ENCODE measurements at places on chromosomes 12 and 14.

DNA sequence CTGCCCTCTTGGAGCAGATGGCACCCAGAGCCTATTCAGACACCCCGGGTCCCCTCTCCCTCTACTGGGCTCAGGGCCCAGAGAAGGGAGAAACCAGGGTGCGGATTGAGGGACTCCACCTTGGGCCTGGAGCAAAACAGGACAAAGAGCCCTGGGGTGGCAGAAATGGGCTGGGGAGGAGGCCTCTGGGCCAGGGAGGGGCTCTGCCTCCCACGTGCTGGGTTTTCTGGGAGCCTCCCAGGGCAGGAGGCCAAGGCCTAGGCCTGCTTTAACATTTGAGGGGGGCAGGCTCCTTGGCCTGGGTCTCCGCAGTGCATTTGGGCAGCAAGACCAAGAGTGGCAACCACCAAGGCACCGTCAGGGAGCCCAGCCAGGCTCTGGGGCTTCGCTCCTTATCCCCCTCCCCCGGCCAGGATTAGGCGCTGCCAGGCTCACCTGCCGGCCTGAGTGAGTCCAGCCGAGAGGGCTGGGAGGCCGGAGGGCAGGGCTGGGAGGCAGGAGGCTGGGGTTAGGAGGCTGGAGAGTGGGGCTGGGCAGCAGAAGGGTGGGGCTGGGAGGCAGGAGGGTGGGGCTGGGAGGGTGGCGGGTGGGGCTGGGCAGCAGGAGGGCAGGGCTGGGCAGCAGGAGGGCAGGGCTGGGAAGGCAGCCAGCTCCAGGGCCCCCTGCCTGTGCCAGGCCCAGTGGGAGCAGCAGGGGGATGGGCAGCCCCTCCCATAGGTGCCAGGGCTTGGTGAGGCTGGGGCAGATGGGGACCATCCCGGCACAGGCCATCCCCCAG lies 101.8 kb upstream of the EIF5 start:
- H3K36me3 ChIP-seq = no peaks in the 10 kb centered on the region
- H3K27me3 ChIP-seq = no peaks in the 10 kb centered on the region
- no peak for DNase-seq
- H3K27ac ChIP-seq = no peak overlapping the region
- no peak overlapping the region for H3K4me3 ChIP-seq

GRCh38 chr12:1645819-1646218 lies 16.8 kb downstream of the WNT5B start:
- H3K4me3 ChIP-seq = no peak overlapping the region
- H3K36me3 ChIP-seq = no peaks in the 10 kb centered on the region
- H3K27me3 ChIP-seq = no peaks in the 10 kb centered on the region

DNA sequence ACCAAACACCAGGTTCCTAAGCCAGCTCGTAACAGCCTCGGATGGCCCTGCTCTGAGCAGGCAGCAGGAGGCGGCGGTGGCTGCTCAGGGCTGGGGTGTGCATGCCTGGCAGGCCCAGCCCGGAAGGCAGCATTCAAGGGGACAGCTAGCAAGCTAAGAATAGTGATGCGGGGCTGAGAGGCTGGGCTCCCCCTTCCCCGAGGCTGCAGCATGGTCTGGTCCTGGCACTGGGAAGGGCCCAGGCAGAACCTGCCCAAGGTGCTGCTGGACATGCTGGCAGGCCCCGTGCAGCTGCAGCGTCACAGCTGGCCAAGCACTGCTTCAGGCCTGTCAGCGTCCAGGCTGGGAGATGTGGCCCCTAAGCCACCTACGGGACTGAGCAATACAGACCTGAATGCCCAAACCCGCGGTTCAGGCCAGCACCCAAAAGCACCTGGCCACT lies 26.4 kb upstream of the NUDT14 start:
- no peaks in the 10 kb centered on the region for H3K4me1 ChIP-seq
- no peak overlapping the region for H3K4me3 ChIP-seq
- no peaks in the 10 kb centered on the region for H3K27me3 ChIP-seq
- peaks cover 10% of the 10 kb centered on the region for H3K36me3 ChIP-seq
- H3K27ac ChIP-seq = no peak overlapping the region
- DNase-seq = no peak

GRCh38 chr12:99746538-99746937 lies 99.0 kb downstream of the GARIN6 start:
- H3K4me1 ChIP-seq = no peaks in the 10 kb centered on the region
- H3K4me3 ChIP-seq = no peak overlapping the region
- H3K27ac ChIP-seq = no peak overlapping the region

DNA sequence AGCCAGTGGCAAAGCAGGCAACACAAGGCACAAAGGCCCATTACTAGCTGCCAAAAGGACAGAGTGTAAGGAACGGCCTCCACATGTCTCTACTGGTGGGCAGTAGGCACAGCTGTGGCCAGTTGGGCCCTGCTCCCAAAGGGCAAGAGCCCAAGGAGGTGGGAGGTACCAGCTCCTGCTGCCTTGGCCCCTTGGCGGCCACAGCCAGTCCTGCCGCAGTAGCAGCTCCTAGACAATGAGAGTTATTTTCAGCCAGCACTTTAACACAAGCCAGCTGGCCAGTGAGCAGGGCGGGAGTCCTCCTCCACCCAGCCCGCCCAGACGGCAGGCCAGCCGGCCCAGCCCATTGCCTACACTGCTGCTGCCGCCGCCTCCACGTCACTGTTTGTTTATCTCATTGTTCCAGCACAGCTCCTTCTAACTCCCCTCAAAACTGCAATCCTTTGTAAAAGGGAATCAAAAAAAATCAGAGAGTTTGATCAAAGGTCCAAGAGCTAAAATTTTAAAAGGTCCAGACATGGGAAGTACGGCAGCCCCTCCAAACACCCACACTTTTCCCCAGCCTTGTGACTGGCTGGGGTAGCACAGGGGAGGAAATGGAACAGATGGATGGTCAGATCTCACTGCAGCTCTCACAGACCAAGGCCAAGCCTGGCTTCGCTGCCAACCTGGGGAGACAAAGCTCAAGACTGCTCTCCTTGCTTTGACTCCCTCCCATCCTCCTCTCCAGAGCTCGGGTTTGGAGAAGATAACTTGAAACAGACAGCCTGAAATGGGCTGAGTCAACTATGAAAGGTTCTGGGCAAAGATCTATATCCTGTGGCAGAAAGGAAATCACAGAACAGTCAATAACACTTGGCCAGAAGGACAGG lies 33.5 kb downstream of the FMNL3 start:
- peak; percentile 54 for DNase-seq
- H3K4me3 ChIP-seq = no peak overlapping the region
- H3K27ac ChIP-seq = peak overlapping the region; percentile 51
- H3K36me3 ChIP-seq = no peaks in the 10 kb centered on the region
- H3K4me1 ChIP-seq = peaks cover 54% of the 10 kb centered on the region

- H3K4me3 ChIP-seq = no peak overlapping the region
- H3K27me3 ChIP-seq = no peaks in the 10 kb centered on the region
- DNase-seq = no peak
- no peak overlapping the region for H3K27ac ChIP-seq
Observed at GRCh38 chr12:54338698-54339296, 13.9 kb downstream of the COPZ1 start.

- no peak overlapping the region for H3K27ac ChIP-seq
- no peak for DNase-seq
- no peaks in the 10 kb centered on the region for H3K27me3 ChIP-seq
- H3K36me3 ChIP-seq = no peaks in the 10 kb centered on the region
- H3K4me3 ChIP-seq = no peak overlapping the region
Observed at GRCh38 chr12:87185367-87185766, 843.8 kb downstream of the C12orf50 start.

DNA sequence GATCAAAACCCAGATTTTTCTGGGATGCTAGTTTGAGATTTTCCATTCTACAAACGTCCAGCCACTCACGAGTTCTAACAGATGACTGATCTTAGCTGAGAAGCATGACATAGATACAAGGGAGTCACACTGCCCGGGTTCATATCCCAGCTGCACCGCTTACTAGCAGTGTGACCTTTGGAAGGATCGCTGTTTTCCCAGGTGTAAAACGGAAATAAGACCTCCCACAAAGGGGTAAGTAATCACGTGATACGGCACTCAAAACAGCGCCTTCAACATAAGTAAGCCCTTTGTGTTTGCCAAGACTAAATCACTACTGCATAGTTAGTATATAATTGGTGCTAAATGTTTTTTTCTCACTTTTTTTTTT lies 624 bp upstream of the PWP1 start:
- H3K4me3 ChIP-seq = no peak overlapping the region
- peaks cover 1% of the 10 kb centered on the region for H3K27me3 ChIP-seq
- peak overlapping the region; percentile 86 for H3K27ac ChIP-seq

GRCh38 chr12:26704684-26705460 lies 128.1 kb downstream of the ITPR2 start:
- peak; percentile 51 for DNase-seq
- H3K4me3 ChIP-seq = no peak overlapping the region
- H3K27me3 ChIP-seq = no peaks in the 10 kb centered on the region
- H3K27ac ChIP-seq = no peak overlapping the region
- peaks cover 22% of the 10 kb centered on the region for H3K4me1 ChIP-seq
- H3K36me3 ChIP-seq = no peaks in the 10 kb centered on the region

DNA sequence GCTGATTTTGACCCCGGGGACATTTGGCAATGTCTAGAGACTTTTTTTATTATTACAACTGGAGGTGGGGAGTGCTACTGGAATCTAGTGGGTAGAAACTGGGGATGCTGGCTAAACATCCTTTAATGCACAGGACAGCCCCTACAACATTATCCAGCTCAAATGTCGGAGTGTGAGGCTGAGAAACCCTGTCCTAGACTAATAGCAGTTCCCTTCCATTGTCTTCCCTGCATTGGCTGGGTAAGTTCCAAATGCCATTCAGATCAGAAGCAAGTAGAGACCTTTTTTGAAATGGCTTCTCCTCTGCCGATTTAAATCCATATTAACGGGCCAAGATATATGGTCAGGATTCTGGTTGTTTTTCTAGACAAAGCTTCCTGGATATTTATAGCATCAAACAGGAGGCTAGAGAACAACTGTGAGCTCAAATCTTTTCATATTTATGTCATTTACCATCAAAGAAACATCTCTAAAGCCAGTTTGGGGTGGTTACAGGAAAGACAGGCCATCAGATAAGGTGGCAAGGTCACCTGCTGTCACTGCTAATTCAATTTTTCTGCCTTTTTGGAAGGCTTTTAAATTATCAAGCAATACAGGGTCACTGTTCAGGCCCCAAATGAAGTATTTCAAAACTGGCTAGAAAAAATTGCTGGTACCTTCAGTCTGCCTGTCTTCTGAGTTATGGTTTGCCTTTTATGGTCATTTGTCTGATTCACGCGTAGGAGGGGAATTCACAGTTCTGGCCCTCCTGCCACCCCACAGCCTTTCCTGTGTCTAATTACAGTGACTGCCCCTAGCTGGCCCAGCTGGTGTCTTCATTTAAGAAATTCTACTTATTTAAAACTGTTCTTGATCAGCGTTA lies 20.1 kb upstream of the AKAP5 start:
- no peak overlapping the region for H3K4me3 ChIP-seq
- H3K27ac ChIP-seq = no peak overlapping the region
- H3K36me3 ChIP-seq = peaks cover 20% of the 10 kb centered on the region
- H3K27me3 ChIP-seq = no peaks in the 10 kb centered on the region
- H3K4me1 ChIP-seq = no peaks in the 10 kb centered on the region

All from common myeloid progenitor, CD34-positive (primary cell).